ENCODE measurements at places on chromosomes 4 and X.

DNA sequence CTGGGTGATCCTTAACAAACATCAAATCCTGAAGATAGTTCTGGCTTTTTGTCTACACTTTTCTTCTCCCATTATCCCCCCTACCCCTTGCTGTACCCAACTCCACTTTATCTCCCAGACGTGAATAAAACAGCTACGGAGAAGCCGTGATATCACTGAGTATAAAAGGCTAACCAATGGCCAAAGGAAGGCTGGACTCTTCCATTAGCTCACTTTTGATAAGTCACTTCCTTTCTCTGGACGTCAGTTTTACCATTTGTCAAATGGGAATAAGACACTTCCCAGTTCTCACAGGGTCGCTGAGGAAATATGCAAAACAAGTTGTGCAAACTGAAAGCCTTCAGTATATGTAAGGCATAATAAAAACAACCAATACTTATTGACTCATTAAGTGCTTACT lies 38.6 kb upstream of the EDA2R start:
- DNase-seq = no peak

DNA sequence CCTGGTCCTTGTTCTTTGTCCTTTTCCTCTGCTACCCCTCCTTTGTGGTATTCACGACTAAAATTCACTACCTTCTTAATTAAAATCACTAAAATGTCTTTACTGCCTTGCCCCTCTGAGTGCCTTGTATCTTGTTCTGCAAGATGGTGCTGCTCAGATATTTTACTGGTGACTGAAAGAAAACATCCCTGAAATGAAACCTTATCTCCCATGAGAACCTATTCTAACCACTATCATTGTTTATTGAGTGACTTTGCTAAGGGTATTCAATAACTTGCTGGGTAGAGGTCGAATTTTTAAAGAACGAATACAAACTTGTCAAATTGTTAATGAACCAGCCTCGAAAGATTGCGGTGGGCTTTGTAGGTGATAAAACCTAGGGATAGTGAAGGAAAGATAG lies 52.8 kb downstream of the SPRY1 start:
- no peak for DNase-seq

DNA sequence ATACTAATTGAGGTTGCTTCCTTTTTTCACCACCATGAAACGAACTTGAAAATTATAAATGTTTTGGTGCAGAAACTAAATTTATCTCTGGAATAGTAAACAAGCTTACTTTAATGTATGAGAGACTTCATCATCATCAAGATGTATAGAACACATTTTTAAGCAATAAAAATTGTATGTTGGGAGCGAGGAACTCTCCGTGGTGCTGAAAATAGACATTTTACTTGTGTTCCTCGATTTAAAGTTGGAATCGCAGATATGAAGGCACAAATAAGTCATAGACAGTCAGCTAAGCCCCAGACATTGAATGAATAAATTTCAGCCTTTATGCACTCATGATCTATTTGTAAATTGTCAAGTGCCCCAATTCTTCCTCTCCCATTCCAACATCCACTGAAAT lies 310.7 kb downstream of the STK32B start:
- DNase-seq = no peak

GRCh38 chr4:82630079-82630478 lies 68.3 kb upstream of the TMEM150C start:
- no peak for DNase-seq

GRCh38 chr4:94408549-94409374 lies 43.0 kb upstream of the PDLIM5 start:
- no peak for DNase-seq

DNA sequence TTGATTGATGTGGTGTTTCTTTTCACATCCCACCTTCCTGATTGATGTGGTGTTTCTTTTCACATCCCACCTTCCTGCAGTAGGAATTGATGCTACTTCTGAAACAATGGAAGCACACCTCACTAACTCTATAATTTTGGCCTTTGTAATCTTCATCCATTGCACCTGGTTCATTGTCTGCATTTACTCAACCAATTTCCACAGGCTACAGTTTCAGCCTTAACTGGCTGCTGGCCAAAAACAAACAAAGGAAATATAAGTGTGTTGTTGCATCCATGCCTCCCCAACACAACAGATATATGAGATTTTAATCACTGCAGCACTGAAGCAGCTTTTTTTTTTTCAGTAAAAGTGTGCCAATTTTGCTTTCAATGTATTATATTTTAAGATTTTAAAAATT lies 867.6 kb upstream of the PCDH7 start:
- DNase-seq = no peak

- DNase-seq = no peak
These were observed 10.0 kb upstream of the APELA start for GRCh38 chr4:164866817-164867490.

GRCh38 chr4:90816754-90817153 lies 689.6 kb downstream of the CCSER1 start:
- DNase-seq = no peak

DNA sequence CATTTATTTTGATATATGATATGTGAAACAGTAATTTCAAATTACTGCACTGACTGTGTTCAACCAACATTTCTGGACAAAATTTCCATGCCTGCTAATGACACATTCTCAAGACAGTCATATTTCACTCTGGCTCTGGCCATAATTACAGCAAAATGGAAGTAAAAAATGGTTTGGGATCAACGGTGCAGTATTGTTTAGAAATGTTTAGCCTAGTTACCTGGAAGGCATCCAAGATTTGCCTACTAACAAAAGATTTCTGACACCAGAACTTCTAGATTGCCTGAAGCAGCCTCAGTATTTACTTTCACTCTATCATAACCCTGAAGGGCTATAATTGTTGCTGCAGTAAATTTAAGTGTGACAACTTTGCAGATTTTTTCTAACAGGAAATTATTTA lies 416.3 kb downstream of the PCDH10 start:
- peak; percentile 5 for DNase-seq

Measured in small intestine (tissue), 16 donors.